ENCODE measurements at places on chromosomes 7 and 10.
A peak's percentile ranks its signal among the peaks of the same experiment; 100 is the strongest.

- no peak for DNase-seq
These were observed 2.0 kb downstream of the AGAP3 start for GRCh38 chr7:151088019-151088855.

GRCh38 chr7:25369786-25370185 lies 141.5 kb upstream of the NPVF start:
- DNase-seq: no peak

DNA sequence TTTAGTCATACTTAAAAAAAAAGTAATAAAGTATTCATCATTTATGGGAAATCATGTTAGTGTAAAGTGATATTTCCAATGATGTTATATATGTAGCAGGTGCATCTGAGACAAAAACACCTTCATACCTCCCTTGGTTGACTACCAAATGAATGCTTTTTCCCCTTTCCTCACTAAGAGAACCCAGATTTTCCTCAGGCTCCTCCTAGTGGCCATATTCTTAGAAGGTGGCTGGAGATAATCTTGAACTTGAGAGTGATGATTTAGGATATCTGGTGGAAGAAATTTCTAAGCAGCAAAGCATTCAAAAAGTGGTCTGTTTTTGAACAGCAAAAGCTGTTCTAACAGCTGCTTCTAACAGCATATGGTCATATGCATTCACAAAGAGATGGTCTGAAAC lies 16.8 kb upstream of the DNAH11 start:
- DNase-seq: no peak

GRCh38 chr10:34092891-34093290 lies 722.2 kb downstream of the PARD3 start:
- DNase-seq: no peak

- DNase-seq: no peak
These were observed 297.6 kb downstream of the MTERF1 start for GRCh38 chr7:91582799-91583477.

DNA sequence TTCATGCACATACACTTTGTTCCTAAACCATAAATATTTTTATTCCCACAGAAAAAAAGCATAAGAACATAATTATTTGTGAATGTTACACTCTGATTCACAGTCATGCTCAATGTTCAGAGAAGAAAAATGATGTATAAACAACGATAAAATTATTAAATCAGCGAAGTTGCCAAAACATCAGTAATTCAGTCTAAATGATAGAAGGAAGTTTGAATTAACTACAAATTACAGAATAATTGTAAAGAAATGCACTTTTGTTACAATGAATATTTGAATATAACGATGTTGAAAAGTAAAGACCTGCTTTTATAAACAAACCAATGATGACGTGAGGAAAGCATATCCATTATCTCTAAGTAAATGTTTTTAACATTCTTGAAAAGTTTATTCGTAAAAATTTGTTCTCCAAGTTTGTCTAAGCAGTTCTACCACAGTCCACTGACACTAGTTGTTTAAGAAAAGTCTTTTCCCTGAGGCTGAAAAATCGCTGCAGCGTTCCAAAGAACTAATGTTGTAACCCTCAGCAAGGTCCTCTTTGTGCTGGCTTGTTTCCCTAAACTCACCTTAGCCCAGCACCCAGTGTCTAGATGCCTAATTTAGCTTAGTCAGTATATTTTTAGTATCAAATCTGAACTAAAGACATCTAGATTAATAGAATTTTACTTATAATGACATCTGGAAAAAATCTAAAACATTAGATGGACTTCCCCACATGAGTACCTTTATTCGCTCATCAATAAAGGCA lies 30.4 kb downstream of the TSPAN12 start:
- no peak for DNase-seq

GRCh38 chr7:123571684-123572083 lies 14.1 kb upstream of the NDUFA5 start:
- DNase-seq: no peak

DNA sequence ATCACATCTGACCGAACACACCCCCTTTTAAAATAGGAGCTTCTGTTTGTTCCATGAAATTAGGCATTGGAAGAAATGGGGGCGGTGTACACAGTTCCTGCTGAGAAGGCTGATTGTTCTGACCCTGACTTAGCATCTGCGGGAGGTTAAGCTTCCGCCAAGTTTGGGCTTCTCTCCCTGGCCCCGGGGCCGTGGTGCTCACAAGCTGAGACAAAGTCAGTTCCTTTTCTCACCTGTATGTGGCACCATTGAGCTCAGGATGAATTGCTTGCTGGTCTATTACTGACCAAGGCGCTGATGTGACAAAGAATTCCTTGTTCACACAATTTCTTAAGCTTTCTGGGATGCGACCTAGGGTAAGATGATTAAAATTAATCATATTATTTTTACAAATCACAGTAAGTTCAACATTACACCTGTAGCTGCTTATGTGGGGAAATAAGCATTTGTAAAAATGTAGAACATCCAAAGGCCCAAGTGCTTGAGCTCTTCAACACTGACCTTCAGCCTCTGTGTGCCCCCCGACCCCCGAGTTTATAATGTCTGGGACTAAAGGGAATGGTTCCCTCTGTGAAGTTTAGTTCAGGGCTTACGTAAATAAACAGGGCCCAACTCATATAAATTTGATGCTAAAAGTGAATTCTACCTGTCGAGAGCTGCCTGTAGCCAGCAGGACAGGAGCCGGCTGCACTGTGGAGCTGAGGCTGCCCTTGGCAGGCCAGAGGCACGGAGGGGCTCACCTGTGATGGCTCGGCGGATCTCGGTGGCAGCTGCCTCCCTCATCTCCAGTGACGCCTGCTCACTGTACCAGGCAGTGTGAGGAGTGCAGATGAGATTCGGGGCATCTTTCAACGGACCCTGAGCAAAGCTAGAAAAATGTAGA lies 50.8 kb downstream of the ZRANB1 start:
- DNase-seq: peak; percentile 63

DNA sequence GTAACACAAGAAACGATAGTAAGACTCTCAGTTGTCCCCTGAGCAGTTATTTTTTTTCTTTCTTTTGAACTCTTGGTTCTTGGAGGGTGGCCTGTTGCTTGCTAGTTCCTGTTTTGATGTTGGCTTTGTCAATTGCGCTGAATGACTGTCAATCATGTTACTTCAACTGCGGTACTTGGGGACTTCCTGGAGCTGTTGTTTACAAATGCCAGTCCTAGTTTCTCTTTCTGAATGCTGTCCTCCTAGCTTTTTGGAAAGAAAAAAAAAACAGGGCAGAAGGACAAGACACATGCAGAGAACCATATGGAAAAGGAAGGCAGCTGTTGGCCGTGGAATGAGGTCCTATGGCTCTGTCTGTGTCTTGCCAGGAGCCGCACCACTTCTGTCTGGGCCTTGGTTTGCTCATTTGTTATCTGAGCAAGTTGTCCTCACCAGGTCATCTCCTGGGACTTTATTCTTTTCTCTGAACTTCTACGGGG lies 7.0 kb upstream of the PDCD4 start:
- DNase-seq: no peak

GRCh38 chr10:96721207-96721572 lies 876 bp upstream of the PIK3AP1 start:
- DNase-seq: no peak

- DNase-seq: peak; percentile 92
These were observed 69.9 kb upstream of the GTF2I start for GRCh38 chr7:74587435-74588126.

Data from fibroblast of the conjunctiva (primary cell).